SIG-M5 (cell line): ENCODE measurements at places on chromosomes 3 and 15.

DNA sequence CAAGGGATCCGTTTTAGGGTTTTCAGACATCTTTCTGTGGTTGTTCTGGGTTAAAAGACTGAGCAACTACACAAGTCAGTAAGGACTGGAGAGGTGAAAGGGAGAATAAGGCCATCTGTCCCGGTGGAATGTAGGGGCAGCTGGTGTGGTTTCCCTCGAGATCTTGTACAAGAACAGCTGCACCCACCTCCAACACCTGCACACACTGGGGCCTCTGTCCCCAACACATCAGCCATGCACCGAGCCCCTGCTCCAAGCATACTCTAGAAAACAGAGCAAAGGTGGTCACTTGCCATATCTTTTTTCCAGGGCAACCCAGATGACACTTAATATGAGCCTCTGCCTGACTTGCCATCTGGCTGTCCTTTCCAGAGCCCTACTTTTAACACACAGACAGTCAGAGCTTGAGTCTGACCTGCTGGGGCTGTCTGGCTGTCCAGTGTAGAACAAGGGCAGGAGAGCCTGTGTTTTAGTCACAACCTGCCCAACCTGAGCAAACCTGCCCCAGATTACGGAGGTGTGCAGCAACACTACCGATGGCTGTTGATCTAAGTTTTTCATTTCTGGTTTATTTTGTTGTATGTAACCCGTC is 12.2 kb downstream of the MAN2A2 start:
- no peak for DNase-seq

DNA sequence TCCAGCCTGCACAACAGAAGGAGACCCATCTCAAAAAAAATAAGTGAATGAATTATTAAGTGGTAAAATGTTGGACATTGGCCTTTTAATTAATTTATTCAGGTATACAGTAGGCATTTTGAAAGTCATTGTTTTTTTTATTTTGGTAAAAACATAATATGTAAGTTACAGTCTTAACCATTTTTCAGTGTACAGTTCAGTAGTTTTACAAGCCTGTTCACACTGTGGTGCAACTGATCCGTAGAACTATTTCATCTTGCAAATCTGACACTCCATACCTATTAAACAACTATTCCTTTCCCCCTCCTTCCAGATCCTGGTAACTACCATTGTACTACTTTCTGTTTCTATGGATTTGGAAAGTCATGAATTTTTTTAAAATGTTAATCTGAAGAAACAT is 36.1 kb upstream of the APH1B start:
- DNase-seq = no peak

DNA sequence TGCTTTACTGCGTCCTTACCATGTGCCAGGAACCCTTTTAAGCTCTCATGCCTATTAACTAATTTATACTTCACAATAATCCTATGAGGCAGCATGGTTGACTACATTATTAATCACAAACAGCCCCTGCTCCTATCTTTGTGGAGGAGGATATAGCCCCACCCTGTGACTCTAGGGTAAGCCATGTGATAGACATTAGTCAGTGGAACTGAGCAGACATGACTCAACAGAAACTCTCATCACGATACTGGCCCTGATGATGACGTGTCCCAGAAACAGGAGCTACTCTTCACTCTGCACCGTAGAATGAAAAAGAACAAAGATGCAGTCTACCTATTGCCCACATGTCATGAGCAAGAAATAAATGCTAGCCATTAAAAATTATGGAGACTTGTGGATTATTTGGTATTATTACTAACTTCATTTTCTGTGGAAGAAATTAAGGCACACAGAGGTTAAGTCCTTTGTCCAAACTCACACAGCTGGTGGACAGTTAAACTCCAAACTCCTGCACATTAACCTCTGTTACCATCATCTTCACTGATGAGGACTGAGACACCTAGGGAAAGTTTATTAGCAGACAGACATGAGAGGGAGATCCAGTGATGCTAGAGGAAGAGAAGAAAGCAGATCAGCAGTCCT is 51.2 kb downstream of the CFAP20DC start:
- DNase-seq = no peak

DNA sequence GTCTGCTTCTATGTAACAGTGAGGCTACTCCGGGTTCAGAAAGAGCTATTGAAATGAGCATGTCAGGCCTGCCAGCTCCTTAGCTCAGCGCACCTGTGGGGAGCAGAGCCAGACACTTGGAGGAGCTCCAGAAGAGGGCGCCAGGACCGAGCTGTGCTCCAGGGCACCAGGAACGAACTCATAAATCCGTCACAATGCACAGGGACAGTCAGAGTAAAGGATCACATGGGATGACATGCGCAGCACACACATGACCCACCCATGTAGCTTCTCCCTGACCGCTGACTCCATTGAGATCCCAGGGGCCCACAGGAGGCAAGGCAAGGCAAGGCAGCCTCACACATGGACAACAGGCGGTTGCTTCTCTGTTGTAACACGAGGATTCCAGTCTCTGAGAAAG is 26.0 kb upstream of the GNB5 start:
- no peak for DNase-seq

- DNase-seq = no peak
Observed at GRCh38 chr15:29904757-29905417, 82.6 kb upstream of the TJP1 start.

- DNase-seq = no peak
Observed at GRCh38 chr15:68352401-68353062, 75.0 kb downstream of the FEM1B start.

DNA sequence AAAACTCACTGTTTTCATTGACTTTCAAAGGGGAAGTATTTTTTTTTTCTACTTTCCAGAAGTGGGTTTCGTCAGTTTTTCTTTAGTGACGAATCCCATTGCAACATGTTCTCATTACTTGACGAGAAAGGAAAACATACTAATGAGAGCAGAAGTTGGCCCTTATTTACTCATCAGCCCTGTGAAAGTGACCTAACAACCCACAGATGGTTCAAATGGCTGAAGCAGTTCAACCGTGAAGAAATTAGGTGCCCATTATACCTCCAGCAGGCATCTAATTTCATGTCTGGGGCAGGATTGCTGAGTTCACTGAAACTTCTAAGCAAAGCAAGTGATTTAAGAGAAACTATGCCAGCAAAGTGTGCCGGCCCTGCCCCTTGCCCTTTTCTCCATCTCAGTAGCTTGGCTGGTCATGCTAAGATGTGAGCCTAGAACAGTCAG is 9.0 kb downstream of the AQP9 start:
- DNase-seq = peak; percentile 51

GRCh38 chr15:32861761-32862160 is 144.0 kb downstream of the GREM1 start:
- DNase-seq = no peak

GRCh38 chr3:186785495-186786018 is 2.2 kb downstream of the EIF4A2 start:
- no peak for DNase-seq

GRCh38 chr15:91202510-91203102 is 102.5 kb downstream of the SV2B start:
- no peak for DNase-seq

GRCh38 chr3:112030901-112031300 is 3.6 kb upstream of the TMPRSS7 start:
- no peak for DNase-seq

DNA sequence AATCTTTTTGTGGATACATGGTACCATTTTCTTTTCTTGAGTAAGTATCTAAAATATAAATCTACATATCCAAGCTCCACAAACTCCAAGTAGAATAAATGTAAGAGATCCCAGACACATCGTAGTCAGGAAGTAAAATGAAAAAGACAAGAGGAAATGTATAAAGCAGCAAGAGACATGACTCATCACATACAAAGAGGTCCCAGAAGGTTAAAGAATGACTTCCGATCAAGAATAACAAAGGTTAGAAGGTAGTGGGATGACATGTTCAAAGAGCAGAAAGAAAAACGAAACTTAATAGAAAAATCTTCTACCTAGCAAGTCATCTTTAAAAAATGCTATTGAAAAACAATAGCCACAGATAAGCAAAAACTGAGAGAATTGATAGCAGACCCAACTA is 705.8 kb downstream of the NR2F2 start:
- no peak for DNase-seq

DNA sequence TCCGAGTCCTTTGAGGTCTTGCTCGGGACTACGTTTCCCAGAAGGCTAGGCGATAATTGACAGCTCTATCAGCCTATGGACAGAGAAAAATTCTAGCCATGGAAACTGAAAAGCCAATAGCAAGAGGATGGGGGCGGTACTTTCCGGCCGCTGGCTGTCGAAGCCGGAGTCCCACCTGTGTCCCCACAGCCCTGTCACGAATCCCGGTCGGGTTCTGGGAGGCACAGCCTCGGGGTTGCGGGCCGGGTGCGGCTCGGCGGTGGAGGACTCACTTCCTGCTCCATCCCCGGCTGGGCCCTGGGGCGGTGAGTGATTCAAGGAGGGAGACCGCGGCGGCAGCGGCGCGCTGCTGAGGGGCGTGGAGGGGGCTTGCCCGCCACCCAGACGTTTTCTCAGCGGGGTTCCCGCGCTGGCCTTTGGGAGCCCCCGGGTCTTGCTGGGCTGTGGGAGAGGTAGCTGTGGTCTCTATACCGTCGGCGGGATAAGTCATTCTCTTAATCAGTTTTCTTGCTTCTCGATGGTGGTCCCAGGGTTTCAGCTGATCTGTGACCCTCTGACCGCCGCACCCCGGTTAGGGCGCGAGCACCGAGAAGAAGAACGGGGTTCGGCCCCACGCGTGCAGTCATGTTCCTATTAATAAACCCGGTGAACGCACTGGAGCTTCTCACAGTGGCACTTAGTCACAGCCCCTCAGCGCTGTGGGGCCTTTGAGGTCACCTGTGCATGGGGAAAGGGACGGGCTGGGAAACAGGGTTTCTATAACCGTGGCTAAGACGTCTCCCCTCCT is at the start of gene ZNF774:
Gene ZNF774, plus strand, starts transcription at position 178 of the 787 bp plus-strand sequence. CDS start 2,377 bp downstream, outside the sequence.
- peak; percentile 76 for DNase-seq

DNA sequence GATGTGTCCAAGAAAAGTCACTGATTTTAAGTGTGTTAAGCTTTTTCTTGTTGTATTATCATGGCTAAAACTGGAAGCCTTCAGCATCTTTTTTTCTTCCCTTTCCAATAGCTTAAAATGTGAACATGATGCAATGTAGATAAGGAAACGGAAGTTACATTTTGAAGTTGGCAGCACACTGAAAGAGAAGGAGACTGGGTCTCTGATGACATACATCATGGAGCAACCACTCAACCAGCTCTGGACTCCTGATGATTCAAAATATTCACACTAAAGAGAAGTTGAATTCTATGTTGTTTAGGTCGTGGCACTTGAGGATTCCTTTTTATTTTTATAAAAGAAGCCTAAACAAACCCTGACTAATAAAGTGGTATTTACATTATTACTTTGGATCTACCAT is 488.3 kb upstream of the ALCAM start:
- DNase-seq = peak; percentile 8

- no peak for DNase-seq
Observed at GRCh38 chr3:72550582-72551262, 297.5 kb downstream of the SHQ1 start.

DNA sequence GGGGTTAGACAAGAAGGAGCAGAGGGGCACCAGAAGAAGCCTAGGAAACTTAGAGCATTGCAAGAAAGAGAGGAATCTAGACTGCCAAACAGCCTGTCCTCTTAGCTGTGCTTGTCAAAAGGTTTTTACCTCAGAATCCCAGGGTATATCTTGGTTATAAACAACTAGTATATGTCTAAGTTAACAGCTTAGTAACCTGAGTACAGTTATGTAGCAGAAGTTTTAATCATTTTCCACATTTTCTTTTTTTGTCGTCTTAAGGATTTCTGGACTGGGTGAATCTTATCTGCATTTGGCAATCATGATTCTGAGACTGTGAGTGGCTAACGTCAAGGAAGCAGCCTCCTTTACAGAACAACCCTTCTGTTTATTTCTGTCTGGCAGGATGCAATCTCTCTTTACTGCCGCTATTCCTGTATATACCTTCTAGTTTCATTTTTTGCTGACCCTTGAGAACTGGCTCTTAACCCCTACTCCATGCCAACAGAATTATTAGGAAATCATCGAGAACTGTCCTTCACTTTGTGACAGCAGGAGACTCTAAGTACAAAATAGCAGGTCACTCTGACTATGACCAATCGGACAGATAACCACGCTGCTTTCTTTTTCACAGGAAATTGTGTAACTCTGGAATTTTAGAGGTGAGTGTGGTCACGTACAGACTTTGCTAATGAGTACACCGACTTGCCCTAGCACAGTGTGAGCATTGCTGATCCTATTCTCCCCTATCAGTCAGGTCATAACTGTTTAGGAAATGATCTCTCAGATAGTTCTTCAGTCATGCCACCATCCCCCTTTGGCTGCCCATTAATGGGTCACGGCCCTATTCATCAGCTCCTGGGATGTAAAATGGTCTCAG is 3.3 kb upstream of the CP start:
- no peak for DNase-seq

GRCh38 chr15:90412356-90413194 is 24.5 kb downstream of the IQGAP1 start:
- no peak for DNase-seq

GRCh38 chr3:126258670-126259069 is 78.3 kb upstream of the ALDH1L1 start:
- peak; percentile 7 for DNase-seq

DNA sequence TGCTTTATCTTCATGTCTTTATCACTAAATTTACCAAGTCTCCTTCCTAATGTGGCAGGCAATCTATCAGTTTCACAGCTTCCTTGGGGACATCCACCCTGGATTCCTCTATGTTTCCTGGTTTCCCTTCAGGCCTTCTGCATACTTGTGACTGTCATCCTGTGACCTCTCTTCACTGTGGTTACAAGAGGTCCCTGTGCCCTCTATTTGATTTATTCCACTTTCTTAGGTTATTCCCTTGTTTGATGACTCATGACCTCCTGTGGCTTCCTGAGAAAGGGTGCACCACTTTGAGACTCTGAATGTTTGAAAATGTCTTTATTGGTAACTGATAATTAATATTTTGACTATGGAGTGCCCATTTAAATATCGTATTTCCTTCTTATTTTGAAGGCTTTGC is 60.5 kb upstream of the KY start:
- DNase-seq = no peak

DNA sequence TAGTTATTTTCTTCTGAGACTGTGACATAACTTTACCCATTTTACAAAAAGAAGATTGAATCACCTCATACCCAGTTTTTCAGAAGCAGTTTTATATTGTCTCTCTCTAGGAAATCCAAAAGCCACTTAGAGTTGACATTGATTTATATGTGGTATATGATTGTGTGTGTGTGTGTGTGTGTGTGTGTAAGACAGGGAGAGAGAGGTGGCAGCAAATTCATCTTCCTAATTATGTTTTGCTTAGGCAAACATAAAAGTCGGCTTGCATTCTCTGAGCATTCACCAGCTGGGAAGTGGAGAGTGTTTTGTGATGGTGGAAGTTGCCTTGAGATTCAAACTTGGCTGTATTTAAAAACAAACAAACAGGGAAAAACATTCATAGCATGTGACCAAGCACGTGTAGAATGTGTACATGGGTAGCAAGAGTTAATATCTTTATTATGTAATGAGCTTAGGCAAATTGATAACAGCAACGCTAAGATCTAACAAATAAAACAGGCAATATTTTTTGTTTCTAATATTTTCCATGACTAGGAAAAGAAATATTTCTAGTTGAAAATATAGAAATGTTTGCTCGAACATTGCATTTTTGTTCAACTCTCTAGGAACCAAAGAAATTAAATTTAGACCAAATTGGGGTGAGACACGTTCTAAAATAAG is 64.4 kb upstream of the IGF1R start:
- DNase-seq = no peak
